ENCODE measurements at places on chromosomes 7 and 10.

- H3K4me3 ChIP-seq, result no peak overlapping the region
- no peak overlapping the region for H3K27ac ChIP-seq
- no peaks in the 10 kb centered on the region for H3K36me3 ChIP-seq
- no peaks in the 10 kb centered on the region for H3K4me1 ChIP-seq
Observed at GRCh38 chr10:101285519-101286070, 56.3 kb upstream of the LBX1 start.

GRCh38 chr10:132909491-132910071 is 32.8 kb downstream of the CFAP46 start:
- H3K4me3 ChIP-seq, result no peak overlapping the region
- H3K27me3 ChIP-seq, result no peaks in the 10 kb centered on the region
- no peak for DNase-seq
- no peaks in the 10 kb centered on the region for H3K4me1 ChIP-seq
- H3K36me3 ChIP-seq, result no peaks in the 10 kb centered on the region

- peak overlapping the region; percentile 93 for H3K27ac ChIP-seq
- peak overlapping the region; percentile 79 for H3K4me3 ChIP-seq
- peak; percentile 85 for DNase-seq
- H3K27me3 ChIP-seq, result no peaks in the 10 kb centered on the region
Observed at GRCh38 chr10:79069325-79070080, 737 bp downstream of the ZMIZ1 start.

DNA sequence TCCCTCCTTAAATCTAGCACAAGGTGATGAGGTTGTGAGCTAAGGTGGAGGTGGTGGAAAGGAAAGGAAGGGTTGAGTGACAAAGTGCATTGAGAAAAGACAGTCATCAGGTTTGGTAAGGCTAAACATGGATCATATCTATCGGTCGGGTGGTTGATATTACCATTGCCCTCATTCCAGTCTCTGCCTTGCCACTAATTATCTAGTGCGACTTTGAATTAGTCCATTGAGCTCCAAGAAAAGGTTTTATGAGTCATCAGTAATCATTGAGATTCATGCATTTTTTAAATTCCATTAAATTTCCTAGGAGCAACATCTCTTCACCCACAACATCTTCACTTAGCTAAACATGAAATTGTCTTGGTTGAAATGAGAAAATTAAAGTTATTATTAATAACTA is 68.9 kb upstream of the FRMD4A start:
- no peak overlapping the region for H3K27ac ChIP-seq
- H3K27me3 ChIP-seq, result no peaks in the 10 kb centered on the region
- H3K4me3 ChIP-seq, result no peak overlapping the region
- no peaks in the 10 kb centered on the region for H3K36me3 ChIP-seq

GRCh38 chr10:18334116-18334867 is 194.1 kb downstream of the CACNB2 start:
- DNase-seq, result no peak
- H3K27ac ChIP-seq, result no peak overlapping the region
- no peak overlapping the region for H3K4me3 ChIP-seq
- no peaks in the 10 kb centered on the region for H3K27me3 ChIP-seq
- no peaks in the 10 kb centered on the region for H3K36me3 ChIP-seq

GRCh38 chr10:283916-284356 is 148.7 kb downstream of the ZMYND11 start:
- H3K36me3 ChIP-seq, result no peaks in the 10 kb centered on the region
- DNase-seq, result no peak
- no peaks in the 10 kb centered on the region for H3K4me1 ChIP-seq
- H3K4me3 ChIP-seq, result no peak overlapping the region
- H3K27me3 ChIP-seq, result no peaks in the 10 kb centered on the region

DNA sequence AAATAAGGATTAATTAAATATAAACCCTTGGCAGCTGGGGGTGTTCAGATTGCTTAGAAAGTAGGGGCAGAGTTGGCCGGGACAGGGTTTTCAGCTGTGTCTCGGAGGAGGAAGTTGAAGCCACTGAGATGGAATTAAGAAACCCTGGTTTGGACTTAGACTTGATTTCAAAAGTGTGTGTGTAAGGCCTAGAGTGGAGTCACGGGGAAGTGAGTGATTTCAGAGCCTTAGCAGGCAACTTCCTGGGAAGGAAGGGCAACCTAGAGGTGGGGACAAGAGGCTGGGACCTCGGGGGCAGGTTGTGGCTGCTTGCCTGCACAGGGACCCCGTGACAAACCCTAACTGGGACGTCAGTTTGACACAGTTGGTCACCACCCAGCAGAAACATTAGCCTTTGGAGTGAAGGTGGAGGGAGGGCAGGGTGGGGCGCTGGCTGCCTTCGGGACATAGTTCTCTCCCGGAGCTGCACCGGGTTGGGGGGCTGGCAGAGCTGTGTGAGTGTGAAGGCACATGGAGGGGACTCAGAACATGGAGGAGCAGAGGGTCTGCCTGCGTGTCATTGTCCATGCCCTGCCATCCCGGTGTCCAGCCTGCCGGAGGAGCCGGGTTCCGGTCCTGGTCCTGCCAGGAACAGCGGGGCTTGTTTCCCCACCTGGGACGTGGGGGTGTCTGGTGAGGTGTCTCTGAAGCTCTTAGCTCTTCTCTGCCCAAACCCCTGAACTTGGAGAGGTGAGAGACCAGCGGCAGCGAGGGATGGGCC is 1.8 kb downstream of the BRI3 start:
- H3K36me3 ChIP-seq, result no peaks in the 10 kb centered on the region
- H3K4me1 ChIP-seq, result peaks cover 63% of the 10 kb centered on the region

DNA sequence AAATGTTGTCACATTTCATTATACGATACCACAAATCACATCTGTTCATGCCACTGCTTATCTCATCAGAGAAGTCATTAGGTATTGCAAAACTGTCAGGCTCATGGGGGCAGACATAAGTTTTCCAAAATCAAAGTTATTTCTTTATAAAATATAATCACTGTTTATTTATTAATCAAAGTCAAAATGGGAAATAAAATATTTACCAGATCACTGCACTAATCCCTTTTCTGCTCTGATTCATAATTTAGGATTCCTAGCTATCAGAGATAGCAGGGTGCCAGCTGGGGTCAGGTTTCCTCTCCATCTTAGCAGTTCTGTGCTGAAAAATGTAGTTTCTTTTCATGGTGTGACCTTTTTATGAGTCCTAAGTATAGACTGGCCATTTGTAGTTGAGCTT is 117.7 kb upstream of the LANCL2 start:
- no peaks in the 10 kb centered on the region for H3K27me3 ChIP-seq
- no peak for DNase-seq
- no peaks in the 10 kb centered on the region for H3K4me1 ChIP-seq
- no peak overlapping the region for H3K4me3 ChIP-seq
- H3K36me3 ChIP-seq, result no peaks in the 10 kb centered on the region

GRCh38 chr7:124784879-124785818 is 19.6 kb upstream of the GPR37 start:
- DNase-seq, result no peak
- H3K4me3 ChIP-seq, result no peak overlapping the region
- H3K36me3 ChIP-seq, result no peaks in the 10 kb centered on the region
- no peaks in the 10 kb centered on the region for H3K27me3 ChIP-seq
- no peaks in the 10 kb centered on the region for H3K4me1 ChIP-seq

DNA sequence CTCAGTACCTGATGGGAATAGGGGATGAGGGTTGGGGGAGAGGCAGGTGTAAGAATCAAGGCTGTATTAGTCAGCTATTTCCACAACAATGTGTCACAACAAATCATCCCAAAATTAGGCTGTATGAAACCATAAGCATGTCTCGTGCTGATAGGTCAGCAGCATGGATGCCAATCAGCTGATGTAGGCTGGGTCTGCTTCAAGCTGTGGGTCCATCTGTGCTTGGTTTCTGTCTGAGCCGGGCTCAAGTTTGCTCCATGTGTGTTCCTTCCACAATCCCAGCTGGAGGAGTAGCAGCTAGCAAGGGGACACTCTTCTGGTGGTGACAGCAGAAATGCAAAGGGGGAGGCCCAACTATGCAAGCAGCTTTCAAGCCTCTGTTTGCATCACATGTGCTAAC is 97.9 kb upstream of the ZNF746 start:
- no peaks in the 10 kb centered on the region for H3K27me3 ChIP-seq
- H3K36me3 ChIP-seq, result peaks cover 7% of the 10 kb centered on the region
- no peak for DNase-seq
- H3K4me1 ChIP-seq, result no peaks in the 10 kb centered on the region
- no peak overlapping the region for H3K27ac ChIP-seq
- H3K4me3 ChIP-seq, result no peak overlapping the region

DNA sequence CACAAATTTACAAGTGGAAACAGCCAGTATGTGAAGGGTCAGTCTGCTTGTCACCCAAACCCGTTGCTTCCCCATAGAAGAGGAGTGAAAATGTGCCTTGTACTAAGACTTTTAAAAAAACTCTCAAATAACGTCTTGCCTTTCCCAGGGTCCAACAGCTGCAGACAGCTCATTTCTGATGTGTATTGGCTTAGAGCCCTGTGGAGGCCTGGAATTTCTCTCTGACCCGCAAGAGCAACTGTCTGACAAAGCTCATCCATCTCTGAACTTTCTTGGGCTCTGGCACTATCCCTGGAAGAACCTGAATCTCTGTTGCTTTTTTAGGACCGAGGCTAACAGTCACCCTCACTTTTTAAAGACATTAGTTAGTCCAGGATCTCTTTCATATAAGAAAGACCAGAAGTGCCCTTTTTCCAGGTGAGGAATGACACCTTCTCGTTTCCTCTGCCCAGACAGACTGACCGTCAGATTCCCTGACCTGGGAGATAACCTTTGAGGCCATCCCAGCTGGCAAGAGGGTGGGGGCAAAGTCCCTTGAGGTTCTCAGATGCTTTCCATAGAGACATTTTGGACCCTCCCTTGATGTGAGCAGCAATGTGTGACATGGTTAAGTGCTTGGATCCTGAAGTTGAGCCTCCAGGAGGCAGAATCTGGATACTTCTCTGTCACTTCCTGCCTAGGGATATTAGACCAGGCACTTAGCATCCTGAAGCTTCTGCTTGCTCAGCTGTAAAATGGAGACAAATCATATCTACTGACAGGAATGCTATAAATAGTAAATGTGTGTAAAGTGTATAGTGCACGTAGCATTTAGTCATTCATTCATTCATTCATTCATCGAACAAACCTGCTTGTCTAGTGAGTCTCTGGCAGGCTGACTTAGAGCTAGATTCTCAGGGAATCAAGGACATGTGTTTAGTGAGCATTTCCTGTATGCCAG is 4.5 kb upstream of the NODAL start:
- H3K4me3 ChIP-seq, result no peak overlapping the region
- no peaks in the 10 kb centered on the region for H3K36me3 ChIP-seq
- no peak overlapping the region for H3K27ac ChIP-seq
- H3K27me3 ChIP-seq, result no peaks in the 10 kb centered on the region
- no peak for DNase-seq

DNA sequence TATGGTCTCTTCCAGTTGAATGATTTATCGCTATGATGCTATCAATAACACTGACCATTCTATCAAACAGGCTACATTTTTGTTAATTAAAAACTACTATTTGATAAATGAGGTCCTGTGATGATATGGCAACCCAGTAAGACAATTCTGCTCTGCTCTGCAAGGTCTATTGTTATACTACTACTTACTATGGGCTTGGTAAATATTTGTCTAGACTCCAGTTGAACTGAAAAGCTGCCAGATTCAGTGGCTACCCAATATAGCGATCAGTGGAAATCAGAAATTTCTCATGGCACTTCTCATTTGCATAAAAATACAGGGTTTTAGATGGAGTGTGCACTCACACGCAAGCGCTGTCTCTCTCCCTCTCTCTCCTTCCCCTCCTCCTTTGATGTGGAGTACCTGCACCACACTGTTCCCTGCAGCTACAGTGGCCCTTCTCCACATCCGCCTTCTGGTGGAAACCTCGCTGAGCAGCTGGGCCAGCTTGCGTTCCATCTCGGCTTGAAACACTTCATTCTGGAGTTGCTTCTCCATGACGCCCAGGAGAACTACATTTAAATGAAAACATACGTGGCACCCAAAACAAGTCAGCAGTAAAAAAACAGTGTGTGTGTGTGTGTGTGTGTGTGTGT is 77.9 kb downstream of the KIAA1549 start:
- H3K27ac ChIP-seq, result no peak overlapping the region
- no peaks in the 10 kb centered on the region for H3K4me1 ChIP-seq
- no peak overlapping the region for H3K4me3 ChIP-seq
- H3K27me3 ChIP-seq, result no peaks in the 10 kb centered on the region
- DNase-seq, result no peak
